ENCODE measurements at places on chromosomes 4 and X.

- no peak for DNase-seq
These were observed 19.5 kb upstream of the BOD1L1 start for GRCh38 chr4:13647031-13647430.

DNA sequence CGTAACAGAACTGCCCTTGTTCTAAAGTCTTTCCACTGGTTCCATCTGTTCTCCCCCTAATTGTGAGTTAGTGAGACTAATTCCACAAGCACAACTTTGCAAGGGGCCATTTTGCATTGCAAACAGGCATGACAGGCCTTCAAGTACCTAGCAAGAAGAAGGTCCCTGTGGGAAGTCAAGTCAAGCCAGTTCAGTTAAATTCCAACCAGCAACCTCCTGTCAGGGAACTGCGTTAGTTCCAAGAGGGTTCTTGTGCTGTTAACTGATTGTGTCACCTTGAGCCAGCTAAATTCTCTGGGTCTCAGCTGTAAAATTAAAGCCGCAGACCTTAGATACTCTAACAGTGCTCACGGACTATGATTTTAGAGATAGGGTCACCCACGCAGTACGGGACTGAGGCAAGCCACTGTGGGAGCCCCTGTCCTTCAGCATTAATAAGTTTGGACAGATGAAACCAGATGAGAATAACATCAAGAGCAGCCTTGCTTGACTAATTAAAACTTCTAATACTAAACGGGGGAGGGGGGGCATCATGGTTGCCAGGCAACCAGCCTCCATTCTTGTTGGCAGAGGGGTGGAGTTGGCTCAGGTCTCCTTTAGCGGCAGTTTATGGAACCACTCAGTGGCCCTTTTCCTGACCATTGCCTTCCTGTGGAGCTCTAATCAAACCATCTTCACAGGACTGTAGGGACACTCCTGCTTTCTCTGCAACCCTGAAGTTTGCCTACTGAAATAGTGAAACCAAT lies 24.1 kb upstream of the TMEM150C start:
- no peak for DNase-seq

DNA sequence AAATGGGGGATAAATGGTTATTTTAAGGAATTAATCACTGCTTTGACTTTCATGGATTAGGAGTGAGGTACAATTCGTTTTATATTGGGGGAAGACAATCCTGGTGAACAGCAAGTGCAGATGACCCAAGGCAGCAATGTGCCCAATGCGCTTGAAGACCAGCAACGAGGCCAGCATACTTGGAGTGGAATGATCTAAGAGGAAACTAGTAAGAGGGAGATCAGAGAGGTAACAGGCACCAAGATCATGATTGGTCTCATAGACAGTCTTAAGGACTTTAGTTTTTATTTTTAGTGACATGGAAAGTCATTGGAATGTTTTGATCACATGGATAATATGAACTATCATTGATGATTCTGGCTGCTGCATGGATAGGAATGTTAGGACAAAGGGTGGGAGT lies 90.6 kb downstream of the BMPR1B start:
- DNase-seq = no peak

- no peak for DNase-seq
These were observed 126.5 kb downstream of the SLIT2 start for GRCh38 chr4:20378181-20378580.

GRCh38 chr4:94934201-94934600 lies 176.4 kb downstream of the BMPR1B start:
- DNase-seq = no peak

DNA sequence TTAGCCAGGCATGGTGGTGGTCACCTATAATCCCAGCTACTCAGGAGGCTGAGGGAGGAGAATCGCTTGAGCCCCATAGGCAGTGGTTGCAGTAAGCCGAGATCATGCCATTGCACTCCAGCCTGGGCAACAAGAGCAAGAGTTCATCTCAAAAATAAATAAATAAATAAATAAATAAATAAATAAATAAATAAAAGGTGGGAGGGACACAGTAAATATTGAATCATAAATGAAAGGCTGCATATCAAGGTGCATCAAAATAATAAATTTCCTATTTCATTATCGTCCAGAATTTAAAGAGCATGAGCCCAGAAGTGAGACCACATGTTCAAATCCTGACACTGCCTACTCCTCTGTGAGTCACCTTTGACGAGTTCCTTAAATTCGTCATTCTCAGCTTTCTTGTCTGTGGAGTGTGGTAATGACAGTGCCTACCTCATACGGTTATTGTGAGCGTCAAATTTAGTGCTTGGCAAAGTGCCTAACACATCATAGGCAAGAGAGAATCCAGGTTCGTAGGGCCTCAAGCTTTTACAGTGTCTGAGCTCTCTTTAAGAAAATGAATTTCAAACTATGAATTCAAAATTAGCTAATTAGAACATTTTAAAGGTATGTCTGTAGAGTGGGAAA lies 49.9 kb downstream of the IL15 start:
- no peak for DNase-seq

DNA sequence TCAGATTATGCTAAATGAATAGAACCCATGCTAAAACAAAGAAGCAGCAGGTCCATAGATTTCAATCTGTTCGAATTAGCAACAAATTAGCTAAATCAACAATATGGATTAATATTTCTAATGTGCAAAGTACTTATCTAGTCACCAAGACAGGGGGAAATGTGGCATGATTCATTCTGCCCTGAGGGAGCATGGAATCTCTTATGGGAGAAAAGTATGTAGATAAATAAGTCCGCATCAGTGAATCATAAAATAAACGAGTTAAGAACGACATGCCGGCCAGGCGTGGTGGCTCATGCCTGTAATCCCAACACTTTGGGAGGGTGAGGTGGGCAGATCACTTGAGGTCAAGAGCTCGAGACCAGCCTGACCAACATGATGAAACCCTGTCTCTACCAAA lies 102.1 kb downstream of the ANOS1 start:
- no peak for DNase-seq

- no peak for DNase-seq
These were observed 311.8 kb upstream of the SMIM31 start for GRCh38 chr4:164442180-164442579.

GRCh38 chr4:140238351-140239056 lies 84.5 kb upstream of the MAML3 start:
- DNase-seq = no peak

DNA sequence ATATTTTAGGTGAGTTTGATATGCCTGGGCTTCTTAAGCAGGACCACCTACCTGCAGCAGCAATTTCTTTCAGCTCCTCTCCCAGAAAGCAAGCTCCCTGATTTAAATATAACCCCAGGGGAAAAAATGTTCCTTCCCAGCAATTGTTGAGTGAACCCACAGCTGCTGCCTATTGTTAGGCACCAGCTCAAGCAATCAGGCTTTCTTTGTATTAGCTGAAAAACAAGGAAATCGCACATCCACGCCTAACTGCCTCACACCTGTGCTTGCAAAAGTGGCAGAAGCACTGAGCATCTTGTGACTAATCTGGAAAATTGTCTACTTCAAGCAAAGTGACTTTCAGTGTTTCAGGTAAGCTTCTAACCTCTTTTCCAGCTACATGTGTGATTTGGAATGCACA lies 432.2 kb downstream of the SMARCA1 start:
- DNase-seq = no peak

- no peak for DNase-seq
These were observed 36.4 kb upstream of the MAN2B2 start for GRCh38 chr4:6538575-6538974.

- DNase-seq = no peak
These were observed 58.2 kb upstream of the C4orf50 start for GRCh38 chr4:6076391-6076790.

DNA sequence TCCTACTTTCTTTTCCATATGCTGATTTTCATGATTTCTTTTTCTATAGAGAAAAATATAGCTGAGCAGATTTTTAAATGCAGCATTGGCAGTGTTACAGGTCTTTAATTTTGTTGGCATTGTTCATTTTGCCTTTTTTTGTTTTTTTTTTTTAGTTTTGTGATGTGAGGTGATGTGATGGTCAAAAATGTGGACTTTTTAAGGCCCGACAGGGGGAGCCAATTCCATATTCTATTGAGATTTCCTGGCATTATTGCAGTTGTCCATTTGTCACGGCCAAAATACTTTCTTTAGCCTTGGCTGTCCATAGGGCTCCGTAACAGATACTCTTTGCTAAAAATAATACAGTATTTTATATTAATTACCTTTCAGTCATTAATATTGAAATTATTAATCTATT lies 47.8 kb downstream of the SLIT2 start:
- DNase-seq = no peak

DNA sequence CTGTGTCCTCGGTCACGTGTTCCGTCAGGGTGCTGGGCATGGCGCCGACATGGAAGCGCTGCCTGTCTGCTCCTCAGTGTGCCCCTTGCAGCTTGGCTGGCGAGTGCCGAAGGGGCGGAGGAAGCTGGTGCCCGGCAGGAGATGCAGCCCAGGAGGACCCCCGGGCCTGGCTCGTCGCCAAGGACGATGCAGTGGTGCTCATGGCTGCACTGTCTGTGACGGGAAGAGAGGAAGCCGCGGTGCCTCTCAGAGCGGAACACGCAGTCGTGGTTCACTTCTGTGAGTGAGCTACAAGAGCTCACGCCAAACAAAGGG lies 38.1 kb downstream of the FGFRL1 start:
- DNase-seq = no peak

DNA sequence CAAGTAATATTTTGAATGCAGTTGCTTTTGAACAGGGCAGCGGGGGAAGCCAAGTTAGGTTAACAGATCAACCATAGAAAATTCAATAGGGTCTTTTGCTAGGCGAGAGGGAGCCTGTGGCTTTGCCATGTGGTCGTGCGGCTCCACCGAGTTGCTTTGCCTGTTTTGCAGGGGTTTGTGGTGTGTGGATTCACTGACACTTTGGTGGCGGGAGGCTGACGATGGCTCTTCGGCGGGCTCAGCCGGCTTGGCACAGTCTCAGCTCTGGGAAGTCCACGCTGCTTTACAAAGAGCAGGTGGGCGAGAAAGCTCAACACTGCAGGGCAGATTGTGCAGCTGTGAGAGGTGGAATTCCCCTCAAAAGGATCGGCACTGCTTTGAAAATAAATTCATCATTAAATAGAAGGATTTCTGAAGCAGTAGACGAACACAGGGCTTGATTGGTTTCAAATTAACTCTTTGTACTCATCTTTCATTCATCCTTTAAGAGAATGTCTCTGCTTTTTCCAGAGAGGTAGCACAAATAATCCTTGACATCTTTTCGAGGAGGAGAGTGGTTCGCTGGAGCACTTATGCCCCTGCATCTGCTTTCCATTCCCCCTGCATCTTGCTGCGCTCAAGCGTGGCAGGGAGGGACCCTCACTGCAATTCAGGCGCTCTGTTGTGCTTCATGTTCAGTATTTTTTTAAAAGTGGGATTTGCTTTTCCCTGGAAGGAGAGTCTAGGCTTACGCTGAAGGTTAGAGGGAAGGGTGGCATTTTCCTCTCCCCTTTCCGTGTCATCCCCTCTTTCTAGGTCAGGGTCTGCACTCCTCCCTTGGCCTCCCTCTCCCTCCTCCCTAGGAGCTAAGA lies 201.8 kb upstream of the LEF1 start:
- DNase-seq = peak; percentile 55

- DNase-seq = peak; percentile 54
These were observed 17.2 kb downstream of the RASGEF1B start for GRCh38 chr4:81454499-81454898.

GRCh38 chr4:153090181-153090580 lies 114.1 kb upstream of the TRIM2 start:
- no peak for DNase-seq

DNA sequence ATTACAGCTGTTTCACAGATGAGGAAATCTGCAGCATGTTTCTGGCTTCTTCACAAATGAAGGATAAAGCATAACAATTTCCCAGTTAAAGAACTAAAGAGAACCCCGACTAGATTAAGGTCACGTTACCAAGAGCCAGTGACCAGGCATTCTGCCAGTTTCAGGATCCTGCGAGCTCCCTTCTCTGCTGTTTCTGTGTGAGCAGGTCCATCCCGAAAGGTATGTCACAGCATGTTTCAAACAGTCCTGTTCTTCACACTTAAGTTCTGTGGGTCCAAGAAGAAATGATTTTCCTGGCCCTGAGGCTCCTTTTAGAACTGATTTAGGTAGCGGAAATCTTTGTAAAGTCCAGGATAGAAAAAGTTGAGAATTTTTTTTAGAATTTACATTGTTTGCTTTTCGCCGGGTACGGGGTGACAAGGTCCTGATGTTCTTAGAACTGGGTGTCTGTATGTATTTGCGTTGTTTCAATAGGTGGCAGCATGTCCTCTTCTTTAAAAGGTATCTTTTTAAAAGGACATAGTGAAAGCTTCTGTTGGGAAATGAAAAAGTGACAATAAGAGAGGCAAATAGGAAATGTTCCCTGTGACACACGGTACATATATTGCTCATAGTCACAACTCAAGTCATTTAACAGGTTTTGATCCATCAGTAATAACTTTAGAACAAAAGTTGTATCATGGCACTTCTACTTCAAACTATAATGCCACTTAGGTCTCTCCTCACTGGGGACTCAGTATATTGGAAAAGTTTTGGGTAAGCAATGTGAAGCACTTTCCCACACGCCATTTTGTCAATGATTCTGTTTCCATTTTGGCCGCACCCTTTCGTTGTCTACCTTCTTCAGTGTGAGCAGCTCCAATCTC lies 18.4 kb downstream of the IL21 start:
- no peak for DNase-seq

Measured in activated CD8-positive, alpha-beta T cell treated with anti-CD3 and anti-CD28 coated beads, Interleukin-2, amount 10 ng/mL, durations not matched to agents 7 days and 5 days (primary cell).